Smooth muscle cell of the coronary artery (primary cell): ENCODE measurements at places on chromosomes 1 and 21. TPM values are rescaled to one million over a fixed set of nuclear protein-coding genes. Genes with fewer than 3 reads are reported as not detected.

Gene FAM43B
- 0.08 TPM in 1 of 2 replicates, not detected in the other for total RNA-seq

Gene TFF2
- not detected in 2 replicates for total RNA-seq

Gene KRTAP10-1
- not detected in 2 replicates for total RNA-seq

Gene CHI3L2
- total RNA-seq = 0.45 and 4.4 TPM in 2 replicates

Gene ENTREP3
- 2.5 and 3.6 TPM in 2 replicates for total RNA-seq
